ENCODE measurements at places on chromosomes 5 and 9.

GRCh38 chr5:62093411-62093810, 212.6 kb upstream of the KIF2A start:
- no peak for DNase-seq

DNA sequence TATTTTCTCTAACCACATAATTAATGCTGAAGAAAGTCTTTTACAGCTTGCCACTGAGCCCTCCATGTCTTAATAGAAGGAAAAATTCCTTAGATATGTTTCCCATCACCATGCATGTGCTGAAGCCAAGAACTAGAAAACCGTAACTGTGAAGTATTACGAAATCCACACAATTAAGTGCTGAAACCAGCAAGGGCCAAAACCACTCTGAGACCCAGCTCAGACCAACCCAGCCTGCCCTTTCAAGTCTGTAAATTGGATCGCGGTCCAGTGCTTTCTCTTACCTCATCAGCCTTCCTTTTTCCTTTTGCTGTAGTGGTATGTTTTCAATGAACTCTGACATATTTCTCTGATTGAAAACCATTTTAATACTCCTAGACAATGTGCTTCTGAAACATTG, 26.3 kb downstream of the SEMA5A start:
- DNase-seq = peak; percentile 67

GRCh38 chr5:123112196-123112595, 23.2 kb downstream of the PRDM6 start:
- no peak for DNase-seq

DNA sequence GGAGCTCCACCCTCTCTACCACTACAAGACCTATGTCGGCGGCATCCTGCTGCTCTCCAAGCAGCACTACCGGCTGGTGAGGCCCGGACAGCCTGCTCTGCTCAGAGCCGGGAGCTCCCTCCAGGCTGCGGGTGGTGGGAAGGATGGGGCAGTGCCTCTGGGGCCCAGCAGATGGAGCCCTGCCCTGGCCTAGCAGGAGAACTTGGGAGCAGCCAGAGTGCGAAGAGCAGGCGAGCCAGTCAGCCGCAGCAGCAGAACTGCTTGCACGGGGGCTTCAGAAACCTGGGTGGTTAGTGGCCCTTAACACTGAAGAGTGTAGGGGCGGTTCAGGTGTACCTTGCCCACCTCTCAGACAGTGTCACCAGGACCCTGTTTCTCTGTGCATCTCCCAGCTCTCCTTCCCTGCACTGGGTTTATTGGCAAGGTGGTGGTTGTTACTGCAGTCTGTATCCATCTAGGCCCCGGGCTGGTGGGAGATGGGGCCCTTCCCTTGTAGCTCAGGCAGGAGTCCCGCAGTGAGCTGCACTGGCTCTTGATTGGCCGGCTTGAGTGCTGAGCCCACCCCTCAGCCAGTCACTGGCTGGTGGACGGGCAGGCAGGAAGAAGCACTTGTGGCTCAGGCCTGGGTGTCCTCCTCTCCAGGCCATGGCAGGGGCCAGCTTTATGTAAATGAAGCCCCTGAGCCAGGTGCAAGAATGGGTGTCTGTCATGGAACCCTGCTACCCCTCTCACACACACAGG, 7.7 kb downstream of the B4GALT7 start:
- no peak for DNase-seq

DNA sequence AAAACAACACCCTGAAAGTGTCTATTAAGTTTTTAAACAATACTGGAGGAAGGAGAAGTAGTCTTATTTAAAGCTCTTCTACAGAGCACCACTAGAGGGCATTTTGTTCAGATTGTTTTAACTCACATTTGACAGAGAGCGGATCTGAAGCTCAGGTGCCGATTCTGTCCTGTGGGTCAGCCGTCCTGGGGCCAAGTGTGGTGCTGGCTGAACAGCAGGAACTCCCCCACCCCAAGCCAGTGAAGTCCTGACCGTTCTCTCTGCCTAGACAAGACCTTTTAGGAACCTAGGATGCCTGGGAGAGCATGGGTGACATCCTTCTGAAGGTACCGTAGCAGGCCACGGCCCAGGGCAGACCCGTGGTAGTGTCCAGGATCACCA, 3.9 kb downstream of the EXOC3 start:
- peak; percentile 9 for DNase-seq

DNA sequence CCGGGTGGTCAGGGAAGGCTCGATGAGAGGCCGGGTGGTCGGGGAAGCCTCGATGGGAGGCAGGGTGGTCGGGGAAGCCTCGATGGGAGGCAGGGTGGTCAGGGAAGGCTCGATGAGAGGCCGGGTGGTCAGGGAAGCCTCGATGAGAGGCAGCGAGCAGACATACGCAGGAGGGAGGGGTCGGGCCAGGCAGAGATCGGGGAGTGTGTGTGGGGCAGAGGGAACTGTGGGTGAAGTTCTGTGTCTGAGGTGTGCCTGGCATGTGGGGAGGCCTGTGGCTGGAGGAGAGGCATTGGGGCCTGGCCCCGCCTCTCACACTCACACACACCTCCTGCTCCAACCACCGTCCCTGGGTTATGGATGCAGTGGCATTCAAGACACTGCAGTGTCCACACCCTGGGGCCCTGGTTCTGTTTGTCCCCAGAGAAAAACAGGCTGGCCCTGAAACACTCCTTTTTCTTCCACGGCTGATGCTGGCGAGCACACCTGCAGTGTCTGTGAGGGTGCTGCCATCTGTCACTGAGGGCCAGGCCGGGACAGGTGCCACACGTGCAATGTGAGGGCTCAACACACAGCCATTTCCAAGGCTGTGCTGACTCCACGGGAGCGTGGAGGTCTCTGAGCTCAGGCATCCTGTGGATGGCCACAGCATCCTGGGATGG, 6.5 kb upstream of the PLEKHG4B start:
- DNase-seq = no peak

GRCh38 chr5:151663617-151664293, 23.0 kb downstream of the SPARC start:
- no peak for DNase-seq

GRCh38 chr5:65100911-65101631, 332.3 kb downstream of the CWC27 start:
- no peak for DNase-seq

GRCh38 chr9:37217161-37217560, 96.8 kb downstream of the ZCCHC7 start:
- no peak for DNase-seq

GRCh38 chr5:65817931-65818330, 95.9 kb downstream of the NLN start:
- no peak for DNase-seq

DNA sequence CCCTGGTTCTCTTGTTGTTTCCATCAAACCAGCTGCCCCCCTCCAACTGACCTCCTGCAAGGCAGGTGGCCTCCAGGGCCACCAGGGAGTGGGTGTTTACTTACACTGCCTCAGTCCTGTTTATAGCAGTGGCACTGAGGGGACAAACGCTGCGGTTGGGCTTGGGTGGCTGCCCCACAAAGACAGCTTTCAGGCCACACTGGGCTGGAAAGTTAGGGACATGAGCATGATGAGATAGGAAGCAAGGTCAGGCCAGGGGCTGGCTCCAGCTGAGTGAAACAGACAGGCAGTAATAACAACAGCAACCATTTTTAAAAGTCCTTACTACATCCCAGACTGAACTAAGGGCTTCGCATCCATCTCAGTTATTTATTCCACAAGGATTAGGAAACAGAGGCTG, 20.6 kb downstream of the BOD1 start:
- DNase-seq = no peak

- DNase-seq = peak; percentile 79
These were observed 191.9 kb upstream of the SEMA6A start for GRCh38 chr5:116766470-116766947.

- DNase-seq = no peak
These were observed 30.4 kb upstream of the NDFIP1 start for GRCh38 chr5:142078221-142078620.

Data from epithelial cell of proximal tubule (primary cell).